Hematopoietic multipotent progenitor cell treated with erythropoietin and hydrocortisone succinate and interleukin-3 and kit ligand, for 8 days (in vitro differentiated cells): ENCODE measurements at places on chromosomes 5 and 9.
A peak's percentile ranks its signal among the peaks of the same experiment; 100 is the strongest.

DNA sequence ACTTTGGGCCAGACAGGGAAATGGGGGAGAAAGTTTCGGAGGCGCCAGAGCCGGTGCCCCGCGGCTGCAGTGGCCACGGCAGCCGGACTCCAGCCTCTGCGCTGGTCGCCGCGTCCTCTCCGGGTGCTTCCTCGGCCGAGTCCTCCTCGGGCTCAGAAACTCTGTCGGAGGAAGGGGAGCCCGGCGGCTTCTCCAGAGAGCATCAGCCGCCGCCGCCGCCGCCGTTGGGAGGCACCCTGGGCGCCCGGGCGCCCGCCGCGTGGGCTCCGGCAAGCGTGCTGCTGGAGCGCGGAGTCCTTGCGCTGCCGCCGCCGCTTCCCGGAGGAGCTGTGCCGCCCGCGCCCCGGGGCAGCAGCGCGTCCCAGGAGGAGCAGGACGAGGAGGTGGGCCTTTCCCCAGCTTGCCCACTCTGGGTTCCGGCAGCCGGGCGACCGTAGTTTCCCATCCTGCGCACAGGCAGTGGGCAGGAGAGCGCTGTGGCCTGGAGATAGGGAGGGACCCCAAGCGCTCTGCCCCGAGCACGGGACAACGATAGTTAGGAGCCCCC lies 516 bp downstream of the MAST4 start:
- peak; percentile 16 for DNase-seq

DNA sequence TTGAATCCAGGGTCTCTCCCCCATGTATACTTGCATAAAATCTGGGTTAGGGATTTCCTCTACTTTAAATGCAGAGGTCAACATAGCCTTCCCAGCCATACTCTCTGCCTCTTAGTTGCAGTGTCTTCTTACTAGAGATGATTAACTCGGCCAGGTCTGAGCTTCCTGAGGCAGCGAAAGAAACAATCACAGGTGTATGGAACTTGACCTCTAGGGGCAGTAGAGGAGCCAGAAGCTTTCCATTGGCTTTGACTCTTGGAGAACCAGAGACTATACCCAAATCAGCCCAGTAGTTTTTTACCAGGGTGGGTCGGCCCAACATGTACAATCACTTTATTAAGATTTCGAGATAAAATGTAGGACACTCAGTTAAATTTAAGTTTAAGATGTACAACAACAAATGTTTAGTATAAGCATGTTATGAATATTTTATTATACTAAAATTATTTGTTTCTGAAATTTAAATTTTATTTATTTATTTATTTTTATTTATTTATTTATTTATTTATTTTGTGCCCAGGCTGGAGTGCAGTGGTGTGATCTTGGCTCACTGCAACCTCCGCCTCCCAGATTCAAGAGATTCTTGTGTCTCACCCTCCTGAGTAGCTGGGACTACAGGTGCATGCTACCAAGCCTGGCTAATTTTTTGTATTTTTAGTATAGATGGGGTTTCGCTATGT lies 48.0 kb upstream of the DMRT3 start:
- peak; percentile 27 for DNase-seq

GRCh38 chr5:180135967-180136629 lies 64.5 kb upstream of the RNF130 start:
- no peak for DNase-seq

- DNase-seq = no peak
These were observed 242.4 kb upstream of the ATP10B start for GRCh38 chr5:161094411-161094810.

- no peak for DNase-seq
These were observed 78.6 kb downstream of the PBX3 start for GRCh38 chr9:125825762-125826161.

GRCh38 chr5:169301386-169301934 lies 521 bp upstream of the SLIT3 start:
- DNase-seq = no peak

GRCh38 chr5:157600252-157600651 lies 24.7 kb upstream of the ADAM19 start:
- no peak for DNase-seq

GRCh38 chr9:121675381-121675780 lies 23.9 kb downstream of the DAB2IP start:
- DNase-seq = no peak

DNA sequence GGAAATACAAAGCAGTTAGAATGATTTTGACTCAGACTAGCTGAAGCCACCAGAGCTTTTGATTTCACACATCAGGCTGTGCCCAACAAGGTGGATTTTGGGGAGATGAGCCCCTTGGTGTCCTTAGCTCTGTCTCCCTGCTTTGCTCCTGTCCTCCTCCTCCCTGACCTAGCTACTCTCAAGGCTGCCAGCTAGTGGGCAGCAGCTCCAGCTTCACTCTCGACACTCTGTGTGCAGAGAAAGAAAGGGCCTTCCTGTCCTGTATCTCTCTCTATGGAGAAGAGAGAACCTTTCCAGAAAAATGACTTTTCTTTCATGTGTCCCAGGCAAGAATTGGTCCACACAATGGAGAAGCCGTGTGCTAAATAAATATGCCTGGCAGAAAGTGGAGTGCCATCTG lies 446.2 kb downstream of the SEMA5A start:
- no peak for DNase-seq

DNA sequence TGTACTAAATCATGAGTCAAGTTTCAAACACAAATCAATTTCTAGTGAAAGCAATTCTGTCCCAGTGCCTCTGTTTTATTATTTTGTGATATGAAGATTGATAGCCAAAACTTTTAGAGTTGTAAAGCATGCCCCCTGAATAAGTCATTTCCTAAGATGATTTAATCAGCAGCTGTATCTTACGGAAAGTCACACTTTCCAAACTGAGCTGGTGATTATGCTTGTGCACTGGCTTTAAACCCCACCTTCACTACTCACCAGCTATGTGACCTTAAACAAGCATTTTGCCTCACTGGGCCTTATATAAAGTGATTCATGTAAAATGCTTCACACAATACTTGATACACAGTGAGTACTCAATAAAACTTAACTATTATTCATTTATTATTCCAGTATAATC lies 78.1 kb downstream of the EDIL3 start:
- DNase-seq = no peak

GRCh38 chr5:157225469-157226422 lies 40.2 kb upstream of the CYFIP2 start:
- no peak for DNase-seq

DNA sequence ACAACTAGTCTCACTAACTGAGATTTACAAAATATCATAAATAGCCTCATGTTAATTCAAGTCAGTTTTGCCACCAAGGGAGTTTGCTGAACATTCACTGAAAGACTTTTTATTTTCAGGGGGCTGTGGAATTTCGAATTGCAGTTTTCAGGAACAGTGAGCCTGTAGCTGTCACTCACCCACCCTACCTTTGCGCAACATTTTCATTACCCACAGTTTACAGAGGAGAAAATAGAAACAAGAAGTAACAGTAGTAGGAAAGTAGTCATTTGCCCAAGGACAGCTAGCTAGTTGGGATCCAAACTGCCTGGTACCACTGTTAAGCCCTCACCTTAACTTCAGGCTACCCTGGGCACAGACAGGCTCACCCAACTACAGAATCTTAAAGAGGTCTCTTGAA lies 154.1 kb downstream of the ADAMTS12 start:
- no peak for DNase-seq

- DNase-seq = no peak
These were observed 314.6 kb upstream of the KIF2A start for GRCh38 chr5:61991430-61991829.
